ENCODE measurements at places on chromosomes 2 and 18.

DNA sequence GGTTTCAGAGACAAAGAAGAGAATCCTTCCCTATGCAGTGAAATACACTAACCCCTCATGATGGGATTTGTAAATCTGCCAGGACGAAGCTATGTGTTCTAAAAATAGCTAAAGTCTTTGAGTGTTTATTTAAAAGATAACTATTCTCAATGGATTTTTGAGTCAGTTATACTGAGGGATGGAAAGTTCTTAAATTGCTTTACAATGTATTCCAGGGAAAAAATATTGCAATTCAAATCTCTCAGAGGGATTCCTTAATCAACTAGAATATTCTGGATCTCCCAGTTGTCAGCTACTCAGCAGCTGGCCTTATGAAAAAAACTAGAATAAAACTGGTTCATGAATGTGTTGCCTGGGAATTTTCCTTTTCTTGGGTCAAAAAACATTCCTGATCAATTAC is 312.4 kb downstream of the PLCL1 start:
- no peak for DNase-seq

GRCh38 chr18:1002653-1003178 is 98.0 kb downstream of the ADCYAP1 start:
- DNase-seq: no peak

GRCh38 chr18:48902023-48902855 is 48.5 kb downstream of the SMAD7 start:
- DNase-seq: no peak

GRCh38 chr18:48546396-48546795 is 7.6 kb downstream of the CTIF start:
- no peak for DNase-seq

DNA sequence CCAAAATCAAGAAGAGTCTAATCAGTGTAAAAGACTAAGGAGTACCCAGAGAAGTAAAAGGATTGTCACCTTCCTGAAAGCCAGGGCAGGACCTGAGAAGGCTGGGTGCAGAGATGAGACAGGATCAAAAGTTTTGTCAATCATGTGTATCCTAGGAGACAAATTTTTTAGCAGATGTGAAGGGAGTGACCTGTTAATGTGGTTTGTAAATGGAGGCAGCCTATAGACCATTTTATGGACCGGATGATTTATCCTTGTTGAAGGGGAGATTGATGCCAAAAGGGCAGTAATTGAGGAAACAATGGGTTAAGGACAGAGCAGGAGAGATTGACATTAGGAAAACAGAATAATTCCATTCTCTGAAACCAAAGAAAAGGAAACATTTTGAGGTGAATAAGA is 813 bp downstream of the NDC80 start:
- no peak for DNase-seq

- no peak for DNase-seq
Measured at GRCh38 chr18:8333961-8334360, 275.3 kb upstream of the RAB12 start.

DNA sequence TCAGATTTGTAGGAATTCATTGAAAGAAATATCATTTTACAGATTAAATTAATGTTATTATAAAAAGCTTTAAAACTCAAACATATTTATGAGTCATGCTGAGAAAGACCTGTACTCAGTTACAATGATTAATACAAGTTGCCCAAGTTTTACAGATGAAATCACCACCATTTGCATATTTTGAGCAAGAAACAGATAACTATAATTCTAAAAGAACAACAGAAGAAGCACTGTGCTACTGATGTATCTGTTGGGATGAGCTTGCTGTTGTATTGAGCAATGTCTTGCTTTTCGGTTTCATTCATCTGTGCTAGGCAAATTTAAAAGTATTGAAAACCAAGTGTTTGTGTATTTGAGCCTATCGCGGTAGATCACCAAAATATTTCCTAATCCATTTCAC is 1589.1 kb upstream of the ZEB2 start:
- no peak for DNase-seq

- no peak for DNase-seq
Measured at GRCh38 chr2:164697688-164698461, 76.6 kb upstream of the GRB14 start.

DNA sequence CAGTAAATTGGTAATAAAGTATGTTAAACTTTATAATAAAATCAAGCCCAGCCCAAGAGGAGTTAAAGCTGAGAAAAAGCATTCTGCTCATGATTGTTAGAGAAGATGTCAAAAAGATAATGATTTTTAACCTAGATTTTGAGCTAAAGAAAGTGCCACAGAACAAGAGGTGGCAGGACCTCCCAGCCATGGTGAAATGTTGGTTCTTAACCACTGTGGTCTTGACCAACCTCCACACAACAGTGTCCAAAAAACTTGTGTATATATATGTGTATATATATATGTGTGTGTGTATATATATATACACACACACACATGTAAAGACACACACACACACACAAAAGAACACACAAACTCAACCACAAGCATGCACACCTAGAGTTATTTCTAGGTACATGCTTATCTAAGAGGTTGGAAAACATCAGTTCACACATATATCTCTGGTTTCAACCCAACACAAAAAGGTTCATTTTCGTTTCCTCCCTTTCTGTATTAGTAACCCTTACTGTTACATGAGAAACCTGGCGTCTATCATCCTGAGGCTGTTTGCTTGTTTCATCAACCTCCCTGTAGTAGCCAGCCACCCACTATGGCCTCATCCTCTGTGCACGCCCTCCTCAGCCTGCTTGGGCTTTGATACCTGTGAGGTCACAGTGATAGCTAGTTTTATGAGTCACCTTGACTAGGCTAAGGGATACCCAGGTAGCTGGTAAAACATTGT is 631.8 kb upstream of the ID2 start:
- DNase-seq: no peak

Data from renal cortex interstitium (tissue), 15 donors.